Type B pancreatic cell (in vitro differentiated cells): ENCODE measurements at places on chromosomes 1 and 21. TPM values are rescaled to one million over a fixed set of nuclear protein-coding genes. Genes with fewer than 3 reads are reported as not detected.

The GPR89B gene
- 13.8 and 16.5 TPM in 2 replicates for total RNA-seq

The HHAT gene
- total RNA-seq = 7.5 and 9.0 TPM in 2 replicates

The SLC9C2 gene
- total RNA-seq = 0.60 TPM in 1 of 2 replicates, not detected in the other

The LRRC3 gene
- 6.4 and 8.7 TPM in 2 replicates for total RNA-seq

The NR5A2 gene
- total RNA-seq = 3.5 and 6.2 TPM in 2 replicates

The DOP1B gene
- total RNA-seq = 26.5 and 29.9 TPM in 2 replicates

The ZNF672 gene
- 33.0 and 35.0 TPM in 2 replicates for total RNA-seq

The LIPI gene
- total RNA-seq = not detected in 2 replicates

The NT5C1A gene
- total RNA-seq = 0.43 TPM in 1 of 2 replicates, not detected in the other

The SLC35A3 gene
- 26.7 and 45.0 TPM in 2 replicates for total RNA-seq

The PIK3C2B gene
- 55.1 and 77.5 TPM in 2 replicates for total RNA-seq
